ENCODE measurements at places on chromosomes 16 and 17. TPM values are rescaled to one million over a fixed set of nuclear protein-coding genes. Genes with fewer than 3 reads are reported as not detected.

DNA sequence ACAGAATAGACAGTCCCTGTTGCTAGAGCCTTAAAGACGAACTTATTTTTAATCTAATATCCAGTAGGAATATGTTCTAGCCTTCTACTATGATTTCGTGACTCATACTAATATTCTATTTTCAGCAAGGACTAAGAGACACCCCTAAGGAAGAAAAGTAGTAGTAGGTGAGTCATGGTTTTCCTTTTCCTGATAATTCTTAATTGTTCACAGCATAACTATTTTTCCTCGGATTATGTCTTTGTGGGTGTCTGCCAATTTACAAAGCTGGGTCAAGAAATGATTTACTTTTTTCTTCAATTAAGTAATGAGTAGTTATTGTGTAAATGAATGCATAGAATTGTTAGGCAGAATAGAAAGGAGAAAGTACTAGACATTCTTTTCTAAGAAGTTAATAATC, 292.2 kb downstream of the TOX3 start:
- DNase-seq: no peak

DNA sequence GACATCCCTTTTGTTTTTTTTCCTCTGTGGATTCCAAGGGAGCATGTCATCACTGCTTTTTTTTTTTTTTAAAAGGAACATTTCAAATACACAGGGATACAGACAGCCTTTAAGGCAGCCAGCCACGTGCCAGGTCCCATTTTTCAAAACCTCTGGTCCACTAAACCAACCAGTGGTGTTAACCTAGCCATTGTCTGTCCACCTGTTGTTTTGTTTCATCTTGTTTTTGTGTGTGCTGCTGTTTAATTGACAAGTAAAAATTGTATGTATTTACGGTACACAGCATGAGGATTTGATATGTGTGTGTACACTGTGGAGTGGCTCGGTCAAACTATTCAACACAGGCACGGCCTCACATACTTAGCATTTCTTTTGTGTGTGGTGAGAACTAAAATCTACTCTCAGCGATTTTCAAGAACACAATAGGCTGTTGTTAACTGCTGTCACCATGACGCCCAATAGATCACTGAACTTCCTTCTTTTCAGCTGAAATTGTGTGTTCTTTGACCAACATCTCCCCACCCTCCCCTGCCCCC, 19.2 kb downstream of the TMEM114 start:
- no peak for DNase-seq

DNA sequence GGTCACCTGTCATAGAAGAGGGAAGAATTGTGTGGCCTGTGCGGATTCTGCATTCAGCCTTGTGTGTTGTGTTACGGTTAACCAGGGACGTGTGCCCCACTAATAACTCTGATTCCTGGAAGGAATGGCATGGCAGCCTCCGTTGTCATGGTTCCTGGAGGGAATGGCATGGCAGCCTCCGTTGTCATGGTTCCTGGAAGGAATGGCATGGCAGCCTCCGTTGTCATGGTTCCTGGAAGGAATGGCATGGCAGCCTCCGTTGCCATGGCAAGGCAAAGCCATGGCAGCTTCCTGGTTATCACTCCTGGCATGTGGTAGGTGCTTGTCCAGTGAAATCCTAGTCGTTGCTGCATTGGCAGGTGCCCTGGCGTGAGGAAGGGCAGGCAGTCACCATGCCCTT, 8.9 kb downstream of the SPG7 start:
- DNase-seq: no peak

DNA sequence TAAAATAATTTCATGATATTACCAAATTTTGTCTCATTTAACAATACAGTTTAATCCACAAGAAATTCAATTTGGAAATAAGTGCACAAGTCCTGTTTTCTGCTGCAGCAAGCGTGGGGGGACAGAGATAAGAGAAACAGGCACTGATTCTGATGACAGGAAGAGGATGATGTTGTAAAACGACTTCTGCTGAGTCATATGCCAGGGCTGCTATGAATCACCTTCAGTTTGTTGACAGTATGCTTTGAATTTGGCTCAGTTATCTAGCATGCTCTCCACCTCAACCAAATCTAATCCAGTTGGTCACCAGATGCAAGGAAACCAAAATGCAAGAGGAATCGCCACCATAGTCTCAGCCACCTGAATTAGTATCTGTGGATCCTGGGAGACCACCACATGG, 244.1 kb upstream of the MON1B start:
- peak; percentile 18 for DNase-seq

DNA sequence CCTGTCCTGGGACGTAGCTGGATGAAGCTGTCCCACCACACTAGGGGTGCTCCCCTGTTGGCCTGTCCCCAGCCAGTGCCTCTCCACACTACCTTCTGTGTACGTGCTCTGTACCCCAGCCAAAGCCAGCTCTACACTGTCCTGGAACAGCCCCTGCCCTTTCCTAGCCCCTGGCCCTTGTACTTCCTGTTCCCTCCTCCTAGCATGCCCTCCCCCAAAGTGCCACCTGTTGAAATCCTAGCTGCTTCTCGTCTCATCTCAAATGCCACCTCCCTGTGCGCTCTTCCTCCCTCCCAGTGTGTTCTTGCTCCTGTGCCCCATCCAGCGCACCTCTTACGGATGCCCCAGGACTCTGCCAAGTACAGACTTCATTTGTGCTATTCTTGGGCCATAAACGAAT, 33.5 kb downstream of the IRX3 start:
- DNase-seq: no peak

DNA sequence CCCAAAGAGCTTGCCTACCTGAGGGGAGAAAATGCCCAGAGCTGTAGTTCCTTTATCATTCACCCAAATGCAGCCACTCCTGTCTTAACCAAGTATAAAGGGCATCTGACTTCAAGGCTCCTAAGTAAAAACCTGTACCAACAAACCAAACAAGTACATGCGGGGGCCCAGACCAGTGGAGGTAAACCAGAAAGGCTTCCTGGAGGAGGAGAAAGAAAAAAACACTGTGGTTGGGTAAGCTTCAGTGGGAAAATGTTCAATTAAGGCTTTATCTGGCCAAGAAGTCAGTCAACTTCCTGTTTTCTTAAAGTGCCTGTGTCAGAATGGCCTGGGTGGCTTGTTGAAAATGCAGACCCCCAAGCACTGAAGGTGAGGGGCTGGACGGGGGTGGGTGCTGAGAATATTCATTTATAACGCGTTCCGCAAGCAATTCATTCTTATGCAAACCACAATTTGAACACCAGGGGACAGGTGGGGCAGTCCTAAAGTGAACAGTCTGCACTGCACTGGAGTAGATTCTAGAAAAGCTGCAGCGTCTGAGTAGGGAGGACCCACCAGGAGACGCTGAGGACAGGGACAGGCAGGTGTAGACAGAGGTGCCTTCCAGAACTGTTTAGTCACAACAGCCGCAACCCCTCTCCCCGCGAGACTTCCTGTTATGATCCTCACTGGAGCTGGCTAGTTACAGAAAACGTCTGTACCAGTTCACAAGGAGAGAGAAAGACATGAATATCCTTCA, 467.1 kb downstream of the SOX9 start:
- no peak for DNase-seq

GRCh38 chr16:85327731-85328675, 215.7 kb upstream of the CIBAR2 start:
- DNase-seq: no peak

GRCh38 chr17:80807882-80808281, 183.8 kb upstream of the CHMP6 start:
- no peak for DNase-seq

GRCh38 chr17:19755821-19756510, 7.9 kb upstream of the ALDH3A1 start:
- no peak for DNase-seq

- DNase-seq: peak; percentile 22
Observed at GRCh38 chr17:27526604-27527002, 70.4 kb downstream of the KSR1 start.

GRCh38 chr17:15892244-15892643, 52.7 kb upstream of the ADORA2B start:
- no peak for DNase-seq

- no peak for DNase-seq
Observed at GRCh38 chr16:11708421-11708820, 34.2 kb downstream of the TXNDC11 start.

DNA sequence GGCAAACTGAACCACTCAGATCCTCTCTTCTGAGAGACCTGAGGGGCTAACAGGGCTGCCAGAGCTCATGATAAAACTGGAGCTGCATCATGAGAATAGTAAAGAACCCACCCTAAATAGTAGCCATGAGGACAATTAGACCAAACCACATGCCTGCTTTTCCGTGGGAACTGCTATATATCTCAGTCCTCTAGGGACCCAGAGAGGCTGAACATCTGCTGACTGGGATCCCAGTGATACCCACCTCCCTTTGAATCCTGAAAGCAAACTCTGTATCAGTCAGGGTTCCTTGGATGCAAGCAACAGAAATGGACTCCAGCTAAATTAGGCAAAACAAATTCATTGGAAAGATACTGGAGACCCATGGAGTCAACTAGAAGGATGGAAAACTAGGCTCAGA, 6.5 kb downstream of the MT1X start:
- no peak for DNase-seq

DNA sequence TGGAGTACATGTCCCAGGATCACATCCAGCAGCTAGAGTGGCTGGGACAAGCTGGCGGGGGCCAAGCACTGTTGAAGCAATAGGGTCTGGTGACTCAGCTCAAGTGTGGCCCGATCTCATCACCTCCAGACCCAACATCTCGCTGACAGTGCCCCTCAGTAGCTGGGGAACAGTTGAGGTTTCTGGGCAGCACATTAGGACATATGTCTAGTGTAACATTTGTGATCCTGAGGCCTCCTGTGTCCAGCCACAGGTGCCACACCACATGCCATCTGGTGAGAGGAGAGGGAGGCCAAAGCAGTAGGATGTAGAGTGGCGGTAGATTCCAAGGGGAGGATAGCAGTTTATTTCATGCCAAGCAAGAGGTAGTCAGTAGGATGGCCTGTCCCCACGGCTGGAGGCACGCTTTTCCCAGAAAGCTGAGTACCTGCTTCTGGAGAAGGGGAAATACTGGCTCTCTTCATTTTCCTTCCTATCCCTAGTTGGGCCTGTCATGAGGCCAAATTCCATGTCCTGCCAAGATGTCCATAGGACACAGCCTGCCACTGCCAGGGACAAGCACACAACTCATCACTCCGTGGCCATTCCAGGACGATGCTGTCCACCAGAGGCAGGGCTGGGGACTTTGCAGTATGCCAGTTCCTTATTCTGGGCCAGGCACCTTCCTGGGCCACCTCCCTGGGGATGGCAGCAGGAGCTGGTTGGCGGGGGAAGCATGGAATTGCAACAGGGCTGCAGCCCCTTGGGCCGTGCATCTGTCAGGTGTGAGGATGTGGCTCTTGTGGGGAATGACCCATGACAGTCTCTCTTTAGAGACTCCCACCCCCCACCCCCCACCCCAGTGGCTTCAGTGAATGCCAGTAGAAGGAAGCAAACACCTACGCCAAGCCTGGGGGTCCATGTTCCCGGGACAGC, 24.0 kb downstream of the GGA3 start:
- no peak for DNase-seq

DNA sequence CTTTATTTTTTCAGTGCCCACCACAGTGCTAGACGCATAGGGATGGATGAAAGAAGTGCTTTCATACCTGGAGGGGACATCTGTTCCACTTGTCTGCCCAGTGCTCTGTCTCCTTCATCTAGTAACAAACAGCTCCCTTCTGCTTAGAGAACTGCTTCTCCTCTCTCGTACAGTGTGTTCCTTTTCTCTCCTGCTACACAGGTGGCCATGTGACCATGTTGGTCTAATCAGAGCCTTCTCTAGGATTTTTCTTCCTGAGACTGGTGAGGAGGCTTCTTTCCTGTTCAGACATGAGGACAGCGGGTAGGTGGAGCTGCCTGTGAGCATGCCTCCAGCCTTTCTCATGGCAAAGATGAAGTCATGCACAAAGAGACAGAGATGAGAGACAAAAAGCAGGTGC, 182.7 kb downstream of the TMEM132E start:
- no peak for DNase-seq

- DNase-seq: no peak
Observed at GRCh38 chr17:8966926-8967325, 1.4 kb upstream of the PIK3R5 start.

GRCh38 chr17:48815311-48815710, 1.7 kb downstream of the TTLL6 start:
- no peak for DNase-seq

DNA sequence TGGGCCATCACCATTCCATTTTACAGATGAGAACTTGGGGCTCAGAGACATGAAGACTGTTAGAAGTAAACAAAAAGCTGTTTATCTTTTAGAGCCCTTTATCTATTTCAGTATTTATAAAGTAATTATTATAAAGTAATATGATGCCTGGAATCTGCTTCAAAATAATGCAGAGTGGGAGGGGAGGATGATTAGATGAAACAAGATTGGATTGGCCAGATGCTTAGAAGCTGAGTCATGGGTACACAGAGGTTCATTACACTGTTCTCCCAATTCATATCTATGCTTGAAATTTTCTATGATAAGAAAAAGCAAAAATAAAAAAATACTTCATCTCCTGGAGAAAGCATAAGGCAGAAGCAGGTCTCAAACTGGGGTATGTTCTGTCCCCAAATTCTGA, 29.4 kb downstream of the TOM1L2 start:
- DNase-seq: no peak

DNA sequence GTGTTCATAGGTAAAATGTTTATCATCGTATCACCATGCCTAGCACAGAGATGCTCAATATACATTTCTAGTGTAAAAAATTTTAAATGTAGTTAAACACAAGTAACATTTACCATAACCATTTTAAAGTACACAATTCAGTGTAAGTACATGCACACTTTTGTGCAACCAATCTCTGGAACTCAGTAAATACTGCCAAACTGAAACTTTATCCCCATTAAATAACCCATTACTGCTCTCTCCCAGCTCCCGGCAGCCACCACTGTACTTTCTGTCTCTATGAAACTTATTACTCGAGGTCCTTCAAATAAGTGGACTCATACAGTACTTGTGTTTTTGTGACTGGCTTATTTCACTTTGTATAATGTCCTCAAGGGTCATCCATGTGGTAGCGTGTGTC, 29.0 kb downstream of the RMI2 start:
- no peak for DNase-seq

GRCh38 chr17:66436631-66437030, 134.2 kb downstream of the PRKCA start:
- DNase-seq: no peak

GRCh38 chr17:12316021-12316420, 295.3 kb downstream of the MAP2K4 start:
- no peak for DNase-seq

DUS1L gene
- total RNA-seq: 95.9 TPM

CASKIN1 gene
- 0.77 TPM for total RNA-seq

SCIMP gene
- total RNA-seq: 0.68 TPM

MYH3 gene
- 14.8 TPM for total RNA-seq

SULT1A4 gene
- total RNA-seq: 7.5 TPM

KRTAP4-9 gene
- total RNA-seq: not detected

NPIPA8 gene
- 3.2 TPM for total RNA-seq

SLC12A3 gene
- not detected for total RNA-seq

HEATR9 gene
- total RNA-seq: not detected

NEUROD2 gene
- not detected for total RNA-seq

TNFRSF17 gene
- 1.0 TPM for total RNA-seq

RAB37 gene
- 1.6 TPM for total RNA-seq

CCL16 gene
- total RNA-seq: not detected
